ENCODE measurements at places on chromosomes 3 and 15.

DNA sequence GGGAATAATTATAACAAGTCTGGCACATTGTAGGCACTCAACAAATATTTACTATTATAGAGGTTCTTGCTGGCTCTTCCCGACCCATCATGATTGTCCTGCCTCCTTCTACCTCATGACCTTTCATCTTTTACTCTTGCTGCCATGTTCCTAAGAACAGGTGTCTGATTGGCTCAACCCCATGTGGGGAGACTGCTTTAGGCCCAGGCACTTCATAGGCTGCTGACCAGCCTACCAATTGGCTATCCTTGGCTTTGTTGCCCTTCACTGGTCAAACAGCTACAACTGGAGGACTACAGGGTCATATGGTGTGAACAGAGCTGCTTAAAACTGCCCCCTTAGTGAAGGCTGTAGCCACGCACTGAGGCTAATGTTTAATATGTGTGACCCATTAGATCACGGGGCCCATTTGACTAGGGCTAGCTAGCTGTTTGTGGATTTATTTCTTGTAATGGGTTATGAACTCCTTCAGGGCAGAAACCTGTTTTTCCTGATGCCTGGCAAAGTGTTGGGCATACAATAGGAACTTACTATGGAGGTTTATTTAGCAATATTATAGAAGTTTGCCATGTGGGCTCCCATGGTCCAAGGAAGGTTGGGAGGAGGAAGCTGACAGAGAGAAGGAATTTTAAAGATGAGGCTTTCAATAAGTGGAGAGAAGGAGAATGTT is 239.9 kb upstream of the TBC1D5 start:
- peak; percentile 49 for DNase-seq

GRCh38 chr15:82549199-82549665 is 9.0 kb upstream of the RPS17 start:
- no peak for DNase-seq

DNA sequence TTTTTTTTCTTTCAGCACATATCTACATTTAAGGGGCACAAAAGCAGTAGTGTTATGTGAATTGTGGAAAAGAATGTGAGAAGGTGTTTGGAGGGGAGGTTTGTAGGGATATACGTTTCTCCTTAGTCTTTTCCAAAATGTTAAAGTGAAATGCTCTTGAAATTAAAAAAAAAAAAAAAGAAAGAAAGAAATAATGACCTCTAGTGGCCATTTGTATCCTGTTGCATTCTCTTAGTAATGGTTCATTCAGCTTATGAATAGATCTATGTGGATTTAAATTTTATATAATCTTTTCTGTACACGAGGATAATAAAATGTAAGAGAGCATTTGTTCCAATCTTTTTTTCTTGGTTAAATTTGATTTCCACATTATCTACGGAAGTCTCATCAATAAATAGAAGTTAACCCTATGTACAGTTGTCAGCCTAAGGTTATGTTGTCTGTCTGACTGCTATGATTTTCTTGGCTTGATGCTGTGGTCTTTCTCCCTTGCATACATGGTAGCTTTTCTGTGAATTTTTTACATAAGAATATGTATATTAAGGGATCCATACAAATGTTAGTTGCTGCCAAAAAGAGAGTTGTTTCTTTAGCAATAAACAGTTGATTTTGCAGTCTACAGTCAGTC is 1.7 kb downstream of the P2RY13 start:
- DNase-seq = peak; percentile 43

GRCh38 chr3:158313338-158313927 is 203.5 kb downstream of the RSRC1 start:
- peak; percentile 60 for DNase-seq

GRCh38 chr3:4821338-4821737 is 157.9 kb upstream of the BHLHE40 start:
- no peak for DNase-seq

GRCh38 chr3:38565339-38566214 is 69.4 kb downstream of the EXOG start:
- DNase-seq = no peak

Measured in Kasumi-1 (cell line).